ENCODE measurements at places on chromosomes 5 and 9.

GRCh38 chr5:171589461-171589860, 170.0 kb downstream of the FGF18 start:
- no peak for DNase-seq

DNA sequence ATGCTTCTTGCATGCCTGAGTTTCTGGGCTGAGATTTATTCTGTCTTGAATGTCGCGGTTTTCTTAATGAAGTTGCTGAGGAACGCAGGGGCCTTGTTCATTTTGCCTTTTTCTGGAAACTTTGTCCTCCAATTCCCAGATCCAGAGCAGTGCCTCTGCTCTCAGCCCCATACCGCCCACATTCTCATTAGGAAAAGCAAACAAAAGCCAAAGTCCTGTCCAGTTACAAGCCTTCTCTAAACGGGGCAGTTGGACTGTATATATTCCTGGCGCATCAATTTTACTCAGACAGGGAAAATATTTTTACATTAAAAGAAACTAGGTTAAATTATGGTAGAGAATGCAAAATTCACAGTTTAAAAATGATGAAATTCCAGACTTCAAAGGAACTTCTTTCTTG, 1.2 kb upstream of the PSAT1 start:
- no peak for DNase-seq

DNA sequence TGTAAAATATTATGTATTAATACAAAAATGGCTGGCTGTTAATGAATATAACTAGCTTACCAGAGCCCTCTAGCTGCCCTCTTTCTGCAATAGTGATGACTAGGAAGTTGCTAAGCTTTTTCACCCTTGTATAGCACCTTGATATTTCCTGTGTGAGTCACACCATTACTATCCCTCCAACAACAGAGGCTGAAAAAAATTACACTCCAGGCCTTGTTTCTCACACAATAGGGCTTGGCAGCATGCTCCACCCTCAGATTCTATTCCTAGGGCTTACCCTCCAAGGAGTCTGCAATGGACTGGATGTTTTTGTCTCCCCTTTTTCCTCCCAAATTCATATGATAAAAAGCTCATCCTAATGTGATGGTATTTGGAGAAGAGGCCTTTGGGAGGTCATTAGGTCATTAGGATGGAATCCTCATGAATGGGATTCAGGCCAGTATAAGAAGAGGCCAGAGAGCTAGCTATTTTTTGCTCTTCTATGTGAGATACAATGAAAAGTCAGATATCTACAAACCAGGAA, 184.6 kb upstream of the MAP1B start:
- no peak for DNase-seq

GRCh38 chr5:146079695-146080373, 25.5 kb downstream of the PLAC8L1 start:
- DNase-seq: no peak

DNA sequence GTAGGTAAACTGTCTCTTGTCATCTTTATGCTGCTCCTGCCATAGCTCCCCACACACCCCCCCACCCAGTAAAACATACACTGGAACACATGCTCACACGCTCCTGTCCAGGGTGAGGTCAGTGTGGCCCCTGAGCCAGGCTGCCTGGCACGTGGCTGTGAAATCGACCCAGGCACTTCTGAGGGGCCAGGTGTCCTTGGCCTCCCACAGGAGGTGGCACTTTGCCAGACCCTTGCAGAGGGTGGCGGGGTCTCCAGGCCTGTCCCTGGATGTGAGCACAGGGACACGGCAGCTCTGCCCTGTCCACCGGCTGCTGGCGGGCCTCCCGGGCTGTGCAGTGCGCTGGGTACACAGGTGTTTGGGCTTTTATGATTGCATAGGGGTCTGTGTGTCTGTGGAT, 10.0 kb upstream of the CRB2 start:
- peak; percentile 59 for DNase-seq

DNA sequence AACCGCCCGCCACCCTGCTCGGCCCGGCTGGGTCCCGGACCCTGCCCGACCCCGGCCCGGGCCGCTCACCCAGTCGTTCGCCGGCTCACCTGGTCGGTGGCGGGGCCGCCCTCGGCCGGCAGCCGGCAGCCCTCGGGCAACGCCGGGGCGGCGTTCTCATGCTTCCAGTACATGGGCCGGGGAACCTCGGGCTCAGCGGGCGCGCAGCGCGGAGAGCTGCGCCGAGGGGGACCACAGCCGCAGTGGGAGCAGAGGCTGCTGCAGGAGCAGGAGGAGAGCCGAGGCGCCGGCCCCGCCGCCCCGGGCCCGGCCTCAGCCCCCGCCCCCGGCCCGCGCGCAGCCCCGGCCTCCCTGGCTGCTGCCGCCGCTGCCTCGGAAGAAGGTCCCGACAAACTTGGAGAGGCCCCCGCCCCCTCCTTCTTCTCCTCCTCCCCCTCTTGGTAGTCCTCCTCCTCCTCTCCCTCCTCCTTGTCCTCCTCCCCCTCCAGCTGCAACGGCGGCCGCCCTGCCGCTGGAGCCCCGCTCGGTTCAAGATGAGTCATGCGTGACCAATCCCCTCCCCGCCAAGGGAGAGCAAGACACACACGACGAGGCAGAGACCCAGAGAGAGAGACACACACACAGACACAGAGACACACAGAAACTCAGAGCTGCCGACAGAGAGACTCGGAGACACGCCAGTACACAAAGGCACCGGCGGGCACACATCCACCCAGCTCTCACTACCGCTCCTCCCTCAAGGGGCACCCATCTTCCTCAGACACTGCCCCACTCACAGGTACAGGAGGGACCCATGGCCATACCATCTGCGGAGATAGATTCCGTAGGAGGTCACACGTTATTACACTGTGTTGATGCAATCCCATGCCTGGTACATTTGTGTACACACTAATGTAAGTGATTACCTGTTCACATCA, at the start of gene LHX6:
LHX6 (minus strand) TSS at position 390 of the 917 bp plus-strand sequence; CDS start at position 173, 217 bp downstream.
- DNase-seq: no peak

DNA sequence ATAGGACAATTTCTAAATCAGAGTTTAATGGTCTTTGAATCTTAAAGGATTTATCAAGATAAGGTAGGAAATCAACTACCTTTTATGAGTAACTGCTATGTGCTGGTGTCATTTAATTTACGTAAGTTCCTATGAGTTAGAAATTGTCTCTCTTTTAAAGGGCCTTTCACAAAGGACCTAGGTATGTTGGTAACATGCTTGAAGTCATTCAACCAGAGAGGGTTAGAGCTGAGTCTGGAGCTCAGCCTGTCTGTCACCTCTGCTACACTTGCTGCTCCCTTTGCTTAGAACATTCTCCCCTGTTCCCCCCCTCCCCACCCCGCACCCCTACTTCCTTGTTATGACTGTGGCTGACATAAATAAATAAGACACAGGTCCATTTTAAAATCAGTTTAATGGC, 190.3 kb upstream of the SEMA6A start:
- DNase-seq: no peak

DNA sequence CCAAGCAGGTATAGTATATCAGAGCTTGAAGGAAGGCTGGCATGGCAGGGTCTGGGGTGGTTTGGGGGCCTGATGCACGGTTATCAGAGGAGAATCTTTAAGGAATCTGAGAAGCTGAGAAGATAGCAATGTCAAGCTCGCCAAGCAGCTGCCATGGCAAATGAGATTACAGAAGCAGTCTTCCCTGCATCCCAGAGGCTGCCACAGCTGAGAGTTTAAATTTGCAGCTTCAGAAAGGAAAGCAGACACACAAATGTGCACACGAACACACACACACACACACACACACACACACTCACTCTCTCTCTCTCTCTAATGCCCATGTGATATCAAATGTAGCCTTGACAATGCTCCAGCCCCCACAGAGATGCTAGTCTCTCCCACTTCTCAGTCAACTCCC, 79.0 kb upstream of the TNC start:
- no peak for DNase-seq

DNA sequence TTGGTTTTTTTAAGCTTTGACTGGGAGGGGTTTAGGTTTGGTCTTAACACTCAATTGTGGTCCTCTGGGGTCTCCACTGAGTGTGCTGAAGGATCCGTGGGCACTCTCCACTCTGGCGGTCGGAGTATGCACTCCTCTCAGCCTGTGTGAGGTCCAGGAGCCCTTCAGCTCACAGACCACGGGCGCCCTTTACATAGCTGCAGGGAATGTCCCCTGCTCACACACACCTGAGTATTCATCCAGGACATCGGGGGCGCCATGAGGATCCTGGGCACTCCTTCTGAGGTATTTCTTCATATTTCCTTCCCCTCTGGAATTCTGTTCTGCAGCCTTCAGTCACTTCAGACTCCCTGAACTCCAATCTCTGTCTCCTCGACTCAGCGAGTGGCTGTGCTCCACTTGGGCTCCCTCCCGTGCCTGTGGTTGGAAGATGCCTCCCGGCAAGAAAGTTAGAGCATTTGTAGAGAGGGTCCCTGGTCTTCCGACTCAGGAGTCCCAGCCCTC, 12.5 kb downstream of the TRIP13 start:
- no peak for DNase-seq

GRCh38 chr9:112647596-112647995, 70.3 kb downstream of the INIP start:
- no peak for DNase-seq

DNA sequence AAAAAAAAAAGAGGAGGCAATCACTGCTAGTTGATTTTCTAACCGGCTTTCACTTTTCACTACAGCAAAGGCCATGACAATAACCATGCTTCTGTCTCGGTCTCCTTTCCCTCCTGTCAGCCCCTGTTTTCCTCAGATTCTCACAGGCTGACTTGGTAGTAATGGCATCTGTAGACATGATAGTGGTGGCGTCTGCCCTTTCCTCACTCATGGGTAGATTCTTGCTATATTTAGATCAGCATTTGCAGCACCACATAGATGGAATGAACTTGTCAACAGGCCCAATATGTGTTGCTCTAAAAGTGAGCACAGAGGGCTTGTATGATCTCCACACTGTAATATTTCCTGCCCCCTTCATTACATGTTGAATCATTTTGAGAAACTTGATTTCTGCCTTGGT, 120.3 kb upstream of the FTMT start:
- DNase-seq: no peak

DNA sequence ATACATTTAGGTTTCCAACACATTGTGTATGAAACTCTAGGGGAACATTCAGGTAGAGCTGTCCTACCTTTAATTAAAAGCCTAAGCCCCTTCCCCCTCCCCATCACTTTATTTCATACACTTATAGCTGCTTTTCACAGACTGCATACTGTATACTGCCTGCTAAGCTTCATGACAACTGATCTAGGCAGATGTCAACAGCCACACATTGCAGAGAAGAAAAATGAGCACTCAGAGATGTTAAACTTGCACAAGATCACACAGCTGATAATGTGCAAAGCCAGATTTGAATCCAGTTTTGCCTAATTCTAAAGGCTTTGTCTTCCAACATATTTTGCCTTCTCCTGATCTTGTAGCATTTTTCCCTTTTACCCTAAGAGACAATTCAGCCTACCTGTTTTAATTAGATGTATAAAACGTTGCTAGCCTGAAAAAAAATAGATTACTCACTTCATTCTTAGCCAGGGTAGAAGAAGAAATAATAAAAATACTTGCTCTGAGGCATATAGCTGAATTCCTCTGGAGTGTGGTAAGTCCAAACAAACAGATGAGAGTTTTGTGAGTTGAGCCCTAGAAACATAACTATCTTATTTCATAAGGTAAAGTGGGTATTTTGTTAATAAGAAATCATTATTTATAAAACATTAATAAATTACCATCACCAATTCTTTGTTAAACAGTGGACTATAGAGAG, 56.9 kb upstream of the CAST start:
- no peak for DNase-seq

GRCh38 chr9:137461316-137461662, 2.2 kb upstream of the NSMF start:
- DNase-seq: peak; percentile 64

- DNase-seq: no peak
Measured at GRCh38 chr5:14760548-14761002, 96.1 kb downstream of the OTULIN start.

DNA sequence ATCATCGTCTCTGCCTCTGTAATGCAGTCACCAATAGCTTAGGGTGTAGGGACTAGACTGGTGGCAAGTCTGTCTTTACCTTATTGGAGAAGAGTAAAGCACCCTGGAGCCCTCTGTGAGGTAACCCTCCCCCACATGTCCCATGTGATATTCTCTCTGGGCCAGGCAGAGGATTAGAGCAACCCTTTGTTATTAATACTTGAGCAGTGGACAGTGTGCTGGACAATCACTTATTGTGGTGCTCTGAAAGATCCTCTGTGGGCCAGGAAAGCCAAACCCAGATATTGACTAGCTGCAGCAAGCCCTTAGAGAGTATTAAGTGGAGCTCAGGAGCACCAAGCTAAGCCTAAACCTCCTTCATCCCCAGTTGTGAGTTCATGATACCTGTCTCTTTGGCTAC, 139.7 kb upstream of the RUSC2 start:
- no peak for DNase-seq

DNA sequence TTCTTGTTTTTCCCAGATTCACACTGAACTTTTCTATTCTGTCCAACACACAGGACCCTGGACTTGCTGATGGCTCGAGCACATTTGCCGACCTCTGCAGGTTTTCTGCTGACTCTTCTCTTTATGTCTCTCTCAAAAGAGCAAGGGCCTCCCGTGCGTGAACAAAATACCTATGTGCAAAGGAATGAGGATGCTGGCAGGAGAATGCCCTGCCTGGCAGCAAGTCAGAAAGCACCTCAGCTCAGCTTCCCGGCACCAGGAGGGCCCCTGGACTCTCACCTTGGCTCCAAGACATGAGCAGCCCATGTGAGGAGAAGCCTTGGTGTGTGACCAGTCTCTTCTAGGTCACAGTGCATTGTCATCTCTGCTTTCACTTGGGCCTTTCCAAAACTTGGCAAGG, 36.1 kb downstream of the PAPPA start:
- DNase-seq: no peak

DNA sequence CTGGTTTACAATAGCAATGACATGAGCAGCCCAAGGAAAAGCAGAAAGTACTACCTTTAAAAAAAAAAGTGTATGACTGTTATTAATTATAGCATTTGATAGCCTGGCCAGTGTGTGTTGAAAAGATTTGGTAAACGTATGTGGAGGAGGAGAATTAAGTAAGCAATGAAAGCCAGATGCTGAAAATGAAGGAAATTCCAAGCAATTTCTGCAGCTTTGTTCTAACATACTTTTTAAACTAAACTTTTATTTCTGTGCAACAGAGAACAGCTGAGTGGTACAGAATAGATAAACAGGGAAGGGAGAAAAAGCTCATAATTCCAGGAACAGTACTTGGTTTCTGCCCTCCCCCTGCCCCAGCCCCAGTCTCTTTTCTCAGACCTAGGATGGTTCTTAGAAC, 252.6 kb downstream of the ADAMTSL1 start:
- DNase-seq: no peak

DNA sequence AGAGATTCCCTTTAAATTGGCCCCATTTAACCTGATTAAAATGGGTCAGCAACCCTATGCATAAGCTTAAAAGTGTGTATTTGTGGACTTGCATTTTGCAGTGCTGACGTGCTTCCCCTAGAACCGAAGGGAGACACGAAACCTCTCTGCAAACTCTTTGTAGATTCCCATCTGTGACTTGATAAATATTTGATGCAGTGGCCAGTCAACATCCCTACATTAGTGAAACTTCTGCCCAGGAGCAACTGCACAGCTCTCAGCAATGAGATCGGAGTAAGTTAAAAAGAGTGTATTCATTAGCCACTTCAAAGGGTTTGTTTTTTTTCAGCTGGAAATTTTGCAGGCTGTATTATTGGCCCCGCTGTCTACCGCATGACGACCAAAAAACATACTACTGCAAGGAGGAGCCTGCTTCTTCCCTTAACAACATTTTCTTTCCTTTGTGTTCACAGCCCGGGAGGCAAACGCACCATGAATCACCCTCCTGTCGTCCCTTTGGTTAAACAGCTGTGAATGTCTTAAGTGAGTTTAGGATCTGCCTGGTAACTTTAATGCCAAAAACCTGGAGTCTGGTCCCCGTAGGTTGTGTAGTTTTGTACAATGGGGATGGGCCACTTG, 38.0 kb upstream of the TCERG1 start:
- no peak for DNase-seq
